ENCODE measurements at places on chromosomes 12 and 14.
A peak's percentile ranks its signal among the peaks of the same experiment; 100 is the strongest.

DNA sequence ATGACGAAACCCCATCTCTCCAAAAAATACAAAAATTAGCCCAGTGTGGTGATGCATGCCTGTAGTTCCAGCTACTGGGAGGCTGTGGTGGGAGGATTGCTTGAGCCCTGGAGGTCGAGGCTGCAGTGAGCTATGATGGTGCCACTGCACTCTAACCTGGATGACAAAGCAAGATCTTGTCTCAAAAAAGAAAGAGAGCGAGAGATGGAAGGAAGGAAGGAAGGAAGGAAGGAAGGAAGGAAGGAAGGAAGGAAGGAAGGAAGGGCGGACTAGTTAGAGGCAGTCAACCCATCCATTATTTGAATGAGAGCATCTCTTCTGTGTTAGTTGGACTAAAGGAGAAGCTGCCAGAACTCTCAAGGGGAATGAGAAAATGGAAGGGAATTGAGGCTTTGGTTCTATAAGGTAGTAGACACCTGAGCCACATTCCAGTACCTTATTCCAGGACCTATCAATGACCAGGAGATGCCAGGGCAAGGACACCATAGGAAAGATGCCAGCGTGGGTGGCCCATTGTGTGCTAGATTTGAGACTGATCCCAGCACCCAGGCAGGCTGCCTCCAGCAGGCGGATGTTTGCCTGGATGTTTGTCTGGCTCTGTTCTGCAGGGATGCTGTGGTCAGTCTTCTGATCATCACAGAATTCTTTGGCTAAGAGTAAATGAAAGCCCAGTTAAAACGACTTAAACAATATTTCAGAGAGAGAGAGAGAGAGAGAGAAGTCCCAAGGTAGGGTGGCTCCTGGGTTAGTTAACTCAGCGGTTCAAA lies 11.5 kb upstream of the P2RX7 start:
- DNase-seq, result no peak

- DNase-seq, result peak; percentile 10
Measured at GRCh38 chr14:106691601-106692291, 1165.4 kb downstream of the TMEM121 start.

GRCh38 chr14:38972511-38972910 lies 130.5 kb downstream of the SEC23A start:
- no peak for DNase-seq

GRCh38 chr14:36430169-36430568 lies 89.9 kb downstream of the NKX2-1 start:
- DNase-seq, result no peak

DNA sequence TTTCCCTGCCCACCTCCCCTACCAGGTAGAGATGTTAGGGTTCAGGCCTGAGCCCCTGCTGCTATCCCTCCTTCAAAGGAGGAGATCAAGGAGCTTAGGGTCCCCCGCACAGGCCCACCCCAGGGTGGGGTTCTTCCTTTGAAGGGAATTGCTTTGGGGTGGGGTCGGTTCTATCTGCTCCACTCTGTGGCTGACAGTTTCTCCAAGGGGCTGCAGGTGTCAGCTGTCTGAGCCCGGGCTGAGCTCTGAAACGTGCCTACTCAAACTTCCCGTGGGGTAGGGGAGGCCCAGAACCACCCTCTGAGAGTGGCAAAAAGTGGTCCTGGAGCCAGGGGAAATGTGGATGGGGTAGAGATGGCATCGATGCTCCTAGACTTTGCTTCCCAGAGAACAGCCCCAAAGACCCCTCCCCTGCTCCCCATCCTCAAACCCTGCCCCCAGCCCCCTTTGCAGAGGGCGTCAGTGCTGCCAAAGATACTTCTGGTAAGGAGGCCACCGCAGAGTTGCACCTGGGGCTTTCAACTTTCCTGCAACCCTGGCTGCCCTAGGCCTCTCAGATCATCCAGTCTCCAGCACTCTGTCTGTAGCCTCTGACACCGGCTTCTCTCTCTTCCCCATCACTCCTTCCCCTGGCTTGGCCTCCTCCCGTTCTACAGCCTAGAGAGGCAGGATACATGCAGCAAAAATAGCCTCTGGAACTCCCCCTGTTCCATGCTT lies 6.3 kb upstream of the CD4 start:
- DNase-seq, result no peak

DNA sequence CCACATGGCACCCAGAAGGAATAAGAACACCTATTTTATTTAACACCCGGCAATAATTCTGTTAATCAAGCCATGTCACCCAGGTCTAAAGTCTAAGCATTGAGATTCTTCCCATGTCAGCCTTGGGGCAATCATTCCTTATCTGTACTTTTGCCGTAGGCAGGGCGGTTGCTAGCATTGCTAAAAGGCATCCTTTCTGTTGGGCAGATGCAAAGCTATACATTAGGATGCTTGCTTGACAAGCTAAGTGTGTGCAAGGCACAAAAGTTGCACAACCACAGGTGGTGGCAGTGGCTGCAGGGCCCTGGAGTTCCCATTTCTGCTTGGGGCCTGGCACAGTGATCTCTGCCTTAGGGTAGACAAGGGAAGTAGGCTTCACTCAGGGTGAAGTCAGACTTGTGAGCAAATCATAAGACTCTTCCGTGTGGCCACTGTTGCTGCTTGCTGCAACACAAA lies 12.5 kb upstream of the GALNT6 start:
- no peak for DNase-seq

DNA sequence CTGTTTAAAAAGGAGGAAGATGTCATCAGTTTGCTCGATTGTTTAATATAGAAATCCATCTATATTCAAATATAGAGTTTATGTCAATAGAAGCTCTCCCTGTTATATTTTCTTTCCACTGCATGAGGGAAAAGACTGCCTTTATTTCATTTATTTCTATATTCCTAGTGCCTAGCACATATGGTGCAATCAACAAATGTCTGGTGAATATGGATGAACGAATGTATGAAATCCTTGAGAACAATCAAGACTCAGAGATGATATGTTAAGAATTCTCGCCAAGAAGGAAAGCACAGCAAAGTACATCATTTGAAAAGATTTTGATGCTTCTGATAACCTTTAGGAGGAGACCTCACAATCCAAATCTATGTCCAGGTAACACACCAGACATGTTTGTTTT lies 296.0 kb upstream of the LMO3 start:
- no peak for DNase-seq

DNA sequence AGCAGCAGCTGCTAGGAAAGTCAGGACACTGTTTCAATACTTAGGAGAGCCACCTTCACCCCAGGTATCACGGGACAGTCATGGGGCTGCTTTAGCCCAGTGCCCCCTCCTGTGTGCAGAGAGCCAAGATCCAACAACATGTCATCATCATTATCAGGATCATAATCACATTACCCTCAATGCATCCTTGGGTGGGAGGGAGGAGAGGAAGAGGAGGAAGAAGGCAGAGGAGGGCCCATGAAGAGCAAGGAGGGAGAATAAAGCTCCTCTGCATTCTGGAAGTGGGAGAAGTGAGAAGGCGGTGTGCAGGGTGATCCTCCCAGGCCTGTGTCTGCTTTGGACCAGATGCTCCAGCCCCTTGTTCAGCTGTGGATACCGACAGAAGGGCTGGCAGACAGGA lies 64.2 kb downstream of the TSPAN11 start:
- no peak for DNase-seq

DNA sequence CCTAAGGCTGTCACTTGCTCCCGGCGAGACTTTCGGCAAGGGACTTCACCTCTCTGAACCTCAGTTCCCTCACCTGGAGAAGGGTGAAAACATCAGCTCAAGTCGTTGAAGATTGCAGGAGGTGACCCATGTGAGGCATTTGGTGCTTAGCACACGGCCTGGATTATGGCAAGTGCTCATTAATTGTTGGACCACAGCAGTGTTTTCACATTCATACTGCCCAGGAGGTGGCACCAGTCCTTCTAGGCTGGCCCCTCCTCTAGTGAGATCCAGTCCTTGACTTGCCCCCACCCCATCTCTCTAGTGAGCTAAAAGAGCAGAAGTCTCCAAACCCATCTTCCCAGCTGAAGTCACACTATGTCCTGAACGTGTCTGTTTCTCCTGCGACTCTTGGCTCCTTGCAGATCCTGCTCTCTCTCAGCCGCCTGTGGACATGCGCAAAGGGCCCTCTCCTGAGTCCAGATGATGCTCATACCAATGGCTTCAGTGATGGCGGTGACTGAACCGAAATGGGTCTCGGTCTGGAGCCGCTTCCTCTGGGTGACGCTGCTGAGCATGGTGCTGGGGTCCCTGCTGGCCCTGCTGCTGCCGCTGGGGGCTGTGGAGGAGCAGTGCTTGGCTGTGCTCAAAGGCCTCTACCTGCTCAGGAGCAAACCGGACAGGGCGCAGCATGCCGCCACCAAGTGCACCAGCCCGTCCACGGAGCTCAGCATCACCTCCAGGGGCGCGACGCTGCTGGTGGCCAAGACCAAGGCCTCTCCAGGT lies 1.6 kb downstream of the FICD start:
- DNase-seq, result no peak

DNA sequence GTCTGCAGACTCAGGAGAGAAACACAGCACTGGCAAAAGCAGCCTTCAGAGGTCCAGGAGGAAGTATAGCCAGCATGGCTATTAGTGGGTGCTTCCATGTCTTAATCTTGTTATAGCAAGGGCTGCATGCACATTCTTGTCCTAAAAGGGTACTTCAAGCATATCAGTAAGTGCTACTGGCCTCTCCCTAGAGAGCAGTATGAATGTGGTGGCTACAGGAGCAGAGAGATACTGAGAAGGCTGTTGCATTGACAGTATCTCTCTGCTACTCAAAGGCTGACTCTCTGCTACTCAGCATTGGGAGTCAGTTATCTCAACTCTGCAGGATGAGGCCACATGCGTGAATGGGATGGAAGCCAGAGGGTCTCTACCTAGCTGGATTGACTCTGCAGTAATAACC lies 2.0 kb downstream of the GARIN6 start:
- DNase-seq, result no peak

DNA sequence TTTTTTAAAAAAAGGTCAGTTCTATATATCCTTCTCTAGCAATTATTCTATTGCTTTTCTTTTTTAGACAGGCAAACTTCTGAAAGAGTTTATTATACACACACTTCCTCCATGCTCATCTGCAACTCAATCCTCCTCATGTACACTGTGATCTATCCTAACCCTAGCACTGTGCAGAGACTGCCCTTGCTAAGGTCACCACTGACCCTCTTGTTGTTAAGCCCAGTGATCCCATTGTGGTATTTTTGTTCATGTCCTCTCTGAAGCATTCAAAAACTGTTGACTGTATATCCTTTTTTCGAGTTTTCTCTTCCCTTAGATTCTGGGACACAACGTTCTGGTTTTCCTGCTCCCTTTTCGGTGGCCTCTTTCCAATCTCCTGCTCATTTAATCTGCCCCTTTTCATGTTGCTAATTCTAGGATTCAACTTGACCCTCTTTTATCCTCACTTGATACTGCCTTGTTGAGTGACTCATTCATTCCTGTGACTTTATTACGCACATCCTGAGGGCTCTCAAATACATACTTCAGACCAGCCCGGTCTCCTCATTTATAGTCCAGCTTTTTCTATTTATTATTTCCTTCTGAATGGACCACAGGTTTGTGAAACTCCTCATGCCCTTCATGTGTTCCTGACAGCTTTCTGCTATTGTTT lies 53.9 kb upstream of the PTPRB start:
- DNase-seq, result no peak

GRCh38 chr12:45224311-45224710 lies 8.4 kb downstream of the ANO6 start:
- DNase-seq, result no peak

DNA sequence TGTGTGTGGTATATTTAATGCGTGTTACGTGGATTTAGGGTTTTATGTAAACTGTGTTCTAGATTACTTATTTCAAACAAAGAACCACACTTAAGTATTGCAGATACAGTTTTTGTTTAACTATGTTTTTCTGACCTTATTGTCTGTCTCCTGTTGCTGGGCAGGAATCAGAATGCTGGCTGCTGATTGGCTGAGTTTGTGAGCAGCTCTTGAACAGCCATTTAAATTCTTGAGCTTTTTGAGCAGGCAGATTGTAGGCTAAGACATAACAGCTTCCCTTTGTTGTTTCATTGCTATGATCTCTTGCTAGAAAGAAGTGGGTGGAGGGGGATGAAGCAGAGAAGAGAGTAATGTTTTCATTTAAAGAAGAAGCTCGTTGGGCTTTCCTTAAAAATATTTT lies 52.2 kb downstream of the ATF7IP start:
- peak; percentile 41 for DNase-seq

GRCh38 chr14:94045563-94046345 lies 19.6 kb downstream of the OTUB2 start:
- no peak for DNase-seq

GRCh38 chr12:71704920-71705319 lies 19.0 kb downstream of the TMEM19 start:
- no peak for DNase-seq

GRCh38 chr12:56716458-56716857 lies 8.6 kb downstream of the NACA start:
- DNase-seq, result no peak

DNA sequence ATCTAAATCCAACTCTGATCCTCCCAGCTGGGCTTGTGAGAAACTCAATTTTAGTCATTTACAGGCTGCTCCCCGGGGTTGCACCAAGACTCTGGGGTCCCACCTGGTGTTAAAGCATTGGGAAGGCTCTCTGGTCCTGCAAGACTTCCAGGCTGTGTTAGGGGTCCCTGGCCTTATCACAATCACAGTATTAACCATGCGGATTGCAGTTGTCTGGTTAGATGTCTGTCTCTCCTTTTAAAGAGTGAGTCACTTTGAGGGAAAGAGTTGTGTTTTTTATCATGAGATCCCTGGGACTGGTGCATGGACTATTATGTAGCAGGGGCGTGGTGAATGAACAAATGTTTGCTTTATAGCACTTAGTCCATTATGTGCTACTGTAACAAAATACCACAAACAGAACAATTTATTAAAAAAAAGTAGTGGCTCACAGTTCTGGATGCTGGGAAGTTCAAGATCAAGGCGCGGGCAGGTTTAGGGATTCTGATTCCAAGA lies 531.4 kb downstream of the FUT8 start:
- DNase-seq, result no peak

- DNase-seq, result no peak
Measured at GRCh38 chr12:12427568-12427967, 70.7 kb downstream of the BORCS5 start.

- no peak for DNase-seq
Measured at GRCh38 chr12:132154941-132155770, 10.9 kb downstream of the NOC4L start.

- DNase-seq, result no peak
Measured at GRCh38 chr12:113464452-113464775, 7.3 kb downstream of the LHX5 start.

DNA sequence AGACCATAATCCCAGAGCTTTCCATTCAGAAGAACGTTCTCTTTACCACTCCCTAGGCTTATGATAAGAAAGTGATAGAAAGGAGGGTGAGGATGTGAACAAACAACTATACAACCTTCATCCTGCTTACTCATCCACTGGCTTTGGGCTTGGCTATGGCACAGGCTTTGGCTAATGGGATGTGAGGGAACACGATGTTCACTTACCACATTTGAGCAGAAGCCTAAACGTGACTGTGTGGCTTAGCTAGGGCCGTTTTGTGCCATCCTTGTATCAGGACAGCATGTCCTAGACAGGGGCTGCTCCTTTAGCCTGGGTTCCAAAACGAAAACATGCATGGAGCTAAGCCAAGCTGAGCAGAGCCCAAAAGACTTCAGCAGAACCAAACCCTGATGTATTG lies 118.6 kb upstream of the CCDC175 start:
- DNase-seq, result no peak
